CD4-positive, alpha-beta T cell treated with Interleukin-17A for 4 hours (primary cell): ENCODE measurements at places on chromosomes 12 and 14.

- no peak for DNase-seq
These were observed 2.1 kb upstream of the MAGOHB start for GRCh38 chr12:10615532-10615931.

- peak; percentile 17 for DNase-seq
These were observed 19.6 kb downstream of the NINJ2 start for GRCh38 chr12:643475-644302.

- DNase-seq = no peak
These were observed 58.1 kb downstream of the KCTD10 start for GRCh38 chr12:109418848-109419480.

DNA sequence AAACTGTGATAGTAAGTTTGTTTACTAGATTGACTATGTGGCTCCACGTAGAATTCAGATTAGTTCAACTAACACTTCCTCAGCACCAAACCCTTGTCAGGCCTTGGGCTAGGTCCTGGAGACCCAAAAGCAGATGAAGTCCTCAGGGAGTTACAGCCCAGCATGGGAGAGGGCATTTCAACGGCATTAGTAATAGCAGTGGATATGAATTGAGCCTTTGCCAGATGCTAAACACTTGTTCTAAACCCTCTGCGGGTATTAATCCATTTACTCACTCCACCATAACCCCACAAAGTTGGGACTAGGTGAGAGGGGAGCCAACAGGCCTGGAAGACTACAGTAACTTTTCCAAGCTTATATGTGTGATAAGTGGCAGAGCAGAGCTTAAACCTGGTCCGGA is 714.6 kb downstream of the DIO2 start:
- no peak for DNase-seq

DNA sequence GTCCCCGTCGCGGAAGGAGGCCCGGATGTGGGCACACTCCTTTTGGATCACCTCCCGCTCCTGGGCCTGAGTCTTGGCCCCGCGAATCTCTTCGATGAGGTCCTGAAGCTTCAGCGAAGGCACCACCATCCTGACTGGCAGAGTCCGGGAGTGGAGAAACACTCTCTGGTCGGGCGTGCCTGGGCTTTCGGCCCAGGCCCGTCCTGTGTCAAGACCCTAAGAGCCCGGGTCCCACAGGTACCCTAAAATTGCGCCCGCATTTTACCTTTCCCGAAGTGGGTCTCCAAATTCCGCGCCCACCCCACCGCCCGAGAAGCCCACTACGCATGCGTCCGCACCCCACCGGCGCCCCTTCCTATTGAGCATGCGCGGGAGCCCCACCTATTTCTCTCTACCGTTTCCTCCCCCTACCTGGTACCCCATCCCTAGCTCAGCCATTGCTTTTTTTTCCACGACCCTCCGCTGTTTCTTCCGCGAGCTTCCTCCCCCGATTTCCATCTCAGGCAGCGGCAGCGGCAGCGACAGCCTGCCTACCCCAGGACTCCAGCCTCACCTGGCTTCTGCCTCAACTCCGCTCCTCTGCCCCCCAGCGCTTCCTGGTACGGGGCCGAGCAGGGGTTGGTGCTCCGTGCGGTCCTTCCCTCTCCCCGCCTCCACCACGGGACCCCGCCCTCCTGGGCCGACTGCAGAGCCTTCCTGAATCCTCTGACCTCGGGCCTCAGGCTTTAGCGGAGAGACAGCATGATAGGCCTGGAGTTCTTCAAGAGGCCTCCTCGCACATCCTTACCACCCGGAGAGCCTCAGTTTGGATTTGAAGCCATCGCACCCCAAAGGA is at the start of gene AP1G2:
TSS of gene AP1G2 (minus strand) at position 606 of the 835 bp plus-strand sequence. CDS start at position 129, 477 bp downstream.
- DNase-seq = peak; percentile 96

DNA sequence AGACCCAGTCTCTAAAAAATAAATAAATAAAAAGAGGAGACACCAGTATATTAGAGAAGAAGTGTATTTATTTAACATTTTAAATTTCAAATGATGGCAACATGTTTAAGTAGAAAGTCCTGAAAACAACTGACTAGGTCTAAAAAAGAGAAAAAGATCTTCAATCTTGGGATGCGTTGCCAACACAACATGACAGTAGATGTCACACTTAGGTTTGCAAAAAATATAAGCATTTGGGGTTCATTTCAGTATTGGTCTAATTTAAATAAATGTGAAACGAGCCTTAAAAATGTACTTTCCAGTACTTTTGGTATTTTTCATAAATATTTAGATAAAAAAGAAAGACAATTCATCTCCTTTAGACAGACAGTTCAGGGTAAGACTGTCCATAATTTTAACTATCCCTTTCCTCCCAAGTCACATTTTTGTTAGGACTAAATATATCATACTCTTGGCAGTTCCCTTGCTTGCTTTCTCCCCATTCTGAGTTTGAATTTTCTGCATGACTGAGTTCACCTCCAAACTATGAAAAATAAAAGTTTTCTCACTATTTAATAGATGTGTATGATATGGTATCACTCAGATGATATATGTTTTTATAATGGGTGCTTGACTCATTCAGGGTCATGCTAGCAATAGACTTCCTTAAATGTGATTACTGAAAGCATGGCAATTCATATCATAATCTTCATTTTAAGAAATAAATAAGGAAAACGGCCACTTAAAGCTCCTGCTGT is 4.3 kb downstream of the C14orf93 start:
- no peak for DNase-seq

DNA sequence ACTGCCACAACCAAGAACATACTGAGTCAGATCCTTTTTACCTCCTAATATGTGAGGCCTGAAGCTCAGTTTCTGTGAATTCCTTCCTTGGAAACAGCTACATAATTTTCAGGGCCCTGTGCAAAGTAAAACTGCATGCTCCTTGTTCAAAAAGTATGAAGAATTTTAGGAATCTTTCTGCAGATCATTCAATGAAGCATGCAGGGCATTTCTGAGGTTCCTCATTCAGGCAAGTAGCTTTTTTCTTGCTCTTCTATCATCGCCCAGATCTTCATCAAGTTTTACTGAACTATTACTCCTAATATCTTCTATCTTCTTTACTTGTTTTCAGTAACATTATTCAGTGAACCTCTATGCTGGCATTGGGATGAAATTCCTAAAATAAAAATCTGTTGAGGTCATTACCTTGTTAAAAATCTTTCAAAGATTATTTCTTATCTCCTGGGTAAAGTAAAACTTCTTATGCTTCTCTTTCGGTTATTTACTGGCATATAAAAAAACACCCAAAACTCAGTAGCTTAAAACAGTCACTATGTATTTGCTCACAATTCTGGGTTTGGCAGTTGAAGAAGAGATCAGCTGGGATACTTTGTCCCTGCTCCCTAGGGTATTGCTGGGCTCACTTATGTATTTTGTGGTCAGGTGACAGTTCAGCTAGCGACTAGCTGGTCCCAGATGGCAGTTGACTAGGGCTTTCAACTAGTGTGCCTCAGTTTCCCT is 42.6 kb upstream of the KRR1 start:
- no peak for DNase-seq

DNA sequence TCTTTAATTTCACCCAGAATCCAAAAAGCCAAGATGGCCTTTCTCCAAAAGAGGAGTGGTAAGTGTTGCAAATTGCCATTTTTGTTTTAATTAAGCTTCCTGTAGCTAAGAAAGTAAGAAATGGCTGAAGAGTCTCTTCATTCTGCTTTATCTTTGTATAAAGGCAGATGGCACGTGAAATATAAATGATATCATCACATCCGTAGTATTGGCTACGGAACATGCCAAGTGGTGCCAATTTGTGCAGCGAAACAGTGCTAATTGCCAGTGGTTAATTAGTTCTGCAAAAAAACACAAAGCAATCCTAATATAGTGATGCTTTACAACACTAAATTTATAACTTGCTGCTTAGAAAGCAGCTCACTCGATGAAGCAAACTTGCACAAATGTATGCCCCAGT is 29.4 kb downstream of the PLEKHG7 start:
- no peak for DNase-seq

- no peak for DNase-seq
These were observed 200.0 kb downstream of the FOXG1 start for GRCh38 chr14:28966416-28967233.

DNA sequence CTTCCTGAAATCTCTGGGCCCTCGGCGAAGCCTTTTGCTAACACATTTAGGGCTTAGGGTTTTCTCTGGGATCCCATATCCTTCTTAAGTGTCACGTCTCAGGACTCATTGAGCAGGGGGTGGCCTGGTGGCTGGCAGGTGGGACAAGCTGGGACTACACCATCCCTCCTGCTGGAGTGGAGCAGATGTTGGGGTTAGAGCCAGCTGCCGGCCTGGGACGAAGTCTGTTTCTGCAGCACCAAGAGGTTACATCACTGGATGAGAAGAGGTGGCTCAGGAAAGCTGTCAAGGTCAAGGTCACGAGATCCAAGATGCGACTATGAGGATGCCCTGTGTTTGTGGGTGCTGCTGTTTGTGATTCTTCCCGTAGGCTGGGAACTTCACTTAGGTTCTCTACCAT is 16.3 kb downstream of the SMCO2 start:
- DNase-seq = no peak

- peak; percentile 17 for DNase-seq
These were observed 110.1 kb upstream of the TMEM132D start for GRCh38 chr12:130013771-130014484.

DNA sequence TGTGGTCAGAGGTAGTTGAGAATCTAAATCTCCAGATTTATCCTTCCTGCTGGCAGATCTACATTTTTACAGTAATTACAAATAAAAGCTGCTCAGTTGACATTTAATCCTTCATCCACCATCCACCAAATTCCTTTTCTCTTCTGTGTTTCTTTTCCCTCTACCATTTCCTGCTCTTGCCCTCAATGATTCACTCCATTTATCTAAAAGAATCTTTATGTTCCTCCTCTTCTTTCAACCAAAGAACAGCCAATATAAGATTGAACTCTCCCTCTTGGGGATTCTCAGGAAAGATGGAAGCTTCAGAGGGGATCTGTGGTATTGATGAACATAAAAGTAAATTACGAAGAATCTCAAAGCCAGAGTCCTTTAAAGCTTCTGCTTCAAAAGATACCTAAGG is 4.4 kb downstream of the MAP4K5 start:
- no peak for DNase-seq

- DNase-seq = no peak
These were observed 222.5 kb upstream of the ARHGAP5 start for GRCh38 chr14:31854508-31855075.

DNA sequence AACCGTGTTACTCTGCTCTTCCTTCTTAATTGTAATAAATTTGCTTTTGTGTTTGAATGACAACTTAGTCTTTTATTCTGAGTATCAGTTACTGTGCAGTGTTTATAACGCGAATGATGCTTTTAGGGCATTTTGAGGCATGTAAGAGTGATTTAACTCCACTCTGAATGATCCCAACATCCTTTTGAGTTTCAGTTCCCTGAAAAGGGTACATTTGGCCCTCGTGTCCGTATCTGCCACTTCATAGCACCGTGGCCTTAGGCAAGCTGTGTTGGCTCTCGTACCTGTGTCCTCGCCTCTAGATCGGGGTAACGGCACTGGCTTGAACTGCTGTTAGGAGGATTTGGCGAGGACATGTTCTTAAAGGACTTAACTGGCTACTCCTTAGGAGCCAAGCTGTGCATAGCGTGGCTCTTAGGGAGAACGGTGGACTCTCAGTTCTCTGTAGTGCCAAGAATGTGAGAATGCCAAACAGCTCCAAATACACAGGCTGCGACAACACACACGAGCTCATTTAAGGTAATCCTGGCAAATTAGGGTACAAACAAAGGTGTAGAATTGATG is 92.0 kb downstream of the PPP2R5C start:
- no peak for DNase-seq

DNA sequence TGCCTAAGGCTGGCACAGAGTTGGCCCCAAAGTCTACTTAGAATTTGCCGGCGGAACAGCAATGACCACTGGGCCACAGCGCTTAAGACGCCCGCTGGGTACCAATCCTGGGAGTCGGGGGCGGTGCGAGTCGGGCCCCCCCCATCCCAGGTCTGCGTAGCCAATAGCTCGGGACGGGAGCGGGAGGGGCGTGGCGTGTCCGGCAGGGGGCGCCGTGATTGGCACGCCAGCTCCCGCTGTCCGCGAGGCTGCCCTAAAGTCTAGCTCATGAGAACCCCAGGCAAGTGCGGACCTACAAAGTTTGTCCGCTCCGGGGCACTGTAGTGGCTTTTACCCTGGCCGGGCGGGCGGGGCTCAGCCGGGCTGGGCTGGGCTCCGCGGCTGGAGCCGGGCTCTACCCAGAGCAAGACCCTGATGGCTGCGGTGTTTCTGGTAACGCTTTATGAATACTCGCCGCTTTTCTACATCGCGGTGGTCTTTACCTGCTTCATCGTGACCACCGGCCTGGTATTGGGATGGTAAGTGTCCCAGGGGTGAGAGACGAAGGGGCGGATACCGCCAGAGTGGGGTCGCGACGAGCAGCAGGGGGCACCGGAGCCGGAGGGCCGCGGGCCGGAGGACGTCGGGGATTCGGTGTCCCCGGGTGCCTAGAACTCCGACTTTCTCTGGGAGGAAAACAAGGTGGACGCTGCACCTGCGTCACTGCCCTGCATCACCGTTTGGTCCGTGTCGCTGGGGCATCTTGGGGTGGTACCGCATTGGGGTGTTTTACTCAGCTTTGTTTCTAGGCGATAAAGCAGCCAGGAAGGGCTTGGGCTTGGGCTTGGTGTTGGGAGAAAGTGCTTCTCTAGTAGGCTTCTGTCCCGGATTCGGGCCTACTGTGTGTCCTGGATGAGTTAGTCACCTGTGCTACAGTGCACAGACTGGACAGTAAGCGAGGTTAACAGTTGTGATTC is at the start of gene CGRRF1:
TSS of gene CGRRF1 (plus strand) at position 361 of the 956 bp plus-strand sequence. CDS start at position 415, 54 bp downstream.
- DNase-seq = peak; percentile 97

- DNase-seq = no peak
These were observed 19.9 kb upstream of the CD27 start for GRCh38 chr12:6424866-6425265.

- no peak for DNase-seq
These were observed 4.4 kb downstream of the C12orf54 start for GRCh38 chr12:48486679-48487078.

DNA sequence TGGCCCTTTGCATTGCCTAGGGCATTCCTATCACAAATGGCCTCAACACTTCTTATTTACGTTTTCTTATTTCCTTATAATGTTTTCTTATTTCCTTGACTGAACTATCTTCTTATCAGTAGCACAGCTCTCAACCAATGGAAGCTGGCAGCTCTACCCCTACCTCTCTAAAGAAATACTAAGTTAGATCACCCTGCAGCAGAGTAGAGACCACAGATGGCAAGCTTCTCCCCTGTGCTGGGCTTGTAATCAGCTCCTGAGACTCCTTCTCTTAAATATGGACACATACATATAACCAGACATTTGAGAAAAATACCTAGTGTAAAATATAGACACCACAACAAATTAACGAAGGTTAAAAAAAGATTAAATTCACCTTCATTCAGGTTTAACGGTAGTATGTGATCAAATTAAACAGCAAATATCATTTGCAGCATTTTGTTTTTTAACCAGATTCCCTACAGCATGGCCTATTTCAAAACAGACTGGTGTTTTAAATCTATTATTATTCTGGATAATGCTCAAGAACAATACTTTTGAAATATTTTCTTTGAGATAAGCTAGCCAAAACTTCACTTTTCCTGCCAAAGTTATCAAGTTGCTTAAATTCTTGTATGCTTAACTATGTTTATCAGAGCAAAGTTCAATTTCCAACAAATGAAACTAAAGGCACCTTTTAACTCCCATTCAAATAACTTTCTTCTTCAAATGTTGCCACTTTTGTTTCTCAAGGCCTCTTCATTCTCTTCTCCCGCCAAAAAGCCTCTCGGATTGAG is 54.3 kb downstream of the SLC41A2 start:
- DNase-seq = no peak

GRCh38 chr12:98559666-98560065 is 33.8 kb upstream of the SLC25A3 start:
- DNase-seq = no peak
